ENCODE measurements at places on chromosomes 5 and 9.
A peak's percentile ranks its signal among the peaks of the same experiment; 100 is the strongest.

DNA sequence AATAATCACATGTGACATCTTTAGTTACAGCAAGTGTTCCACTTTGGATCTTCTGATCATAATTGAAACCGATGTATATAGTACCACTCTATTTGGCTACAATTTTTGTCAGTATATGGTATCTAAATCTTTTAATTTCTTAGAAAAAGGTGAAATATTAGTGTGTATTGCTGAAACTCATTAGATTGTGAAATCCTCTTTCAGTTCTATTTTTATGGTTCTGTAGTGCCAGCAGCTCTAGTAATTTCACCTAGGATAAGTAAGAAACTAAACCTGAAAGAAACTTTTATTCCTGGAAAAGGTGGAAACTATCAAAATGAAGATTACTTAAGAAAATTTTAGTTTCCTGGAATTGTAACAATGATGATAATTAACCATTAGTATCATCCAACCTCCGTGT, 370.9 kb downstream of the NNT start:
- no peak for DNase-seq

GRCh38 chr5:145800181-145800580, 35.0 kb downstream of the PRELID2 start:
- DNase-seq: no peak

GRCh38 chr9:96413302-96414221, 4.6 kb downstream of the ZNF367 start:
- DNase-seq: no peak

- DNase-seq: peak; percentile 7
Measured at GRCh38 chr9:75880618-75881017, 9.9 kb upstream of the PCSK5 start.

- peak; percentile 58 for DNase-seq
Measured at GRCh38 chr5:103232393-103232999, 26.1 kb upstream of the MACIR start.

DNA sequence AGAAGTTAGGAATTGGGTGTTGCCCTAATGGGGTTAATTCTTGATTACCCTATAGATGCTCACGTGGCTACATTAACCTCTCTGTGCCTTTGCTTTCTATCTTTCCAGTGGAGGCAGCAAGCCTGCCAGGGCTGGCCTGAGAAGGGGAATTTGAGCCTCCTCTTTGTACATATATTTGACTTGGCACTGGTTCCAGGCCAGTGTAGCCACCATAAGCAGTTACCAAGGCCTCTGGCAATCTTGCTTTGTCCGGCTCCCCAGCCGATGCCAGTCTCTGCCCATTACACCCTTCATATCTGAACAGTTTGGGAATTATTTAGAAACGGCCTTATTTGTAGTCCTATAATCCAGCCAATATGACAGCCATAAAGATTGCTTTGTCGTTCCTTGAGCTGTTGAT, 58.6 kb upstream of the PPARGC1B start:
- no peak for DNase-seq

DNA sequence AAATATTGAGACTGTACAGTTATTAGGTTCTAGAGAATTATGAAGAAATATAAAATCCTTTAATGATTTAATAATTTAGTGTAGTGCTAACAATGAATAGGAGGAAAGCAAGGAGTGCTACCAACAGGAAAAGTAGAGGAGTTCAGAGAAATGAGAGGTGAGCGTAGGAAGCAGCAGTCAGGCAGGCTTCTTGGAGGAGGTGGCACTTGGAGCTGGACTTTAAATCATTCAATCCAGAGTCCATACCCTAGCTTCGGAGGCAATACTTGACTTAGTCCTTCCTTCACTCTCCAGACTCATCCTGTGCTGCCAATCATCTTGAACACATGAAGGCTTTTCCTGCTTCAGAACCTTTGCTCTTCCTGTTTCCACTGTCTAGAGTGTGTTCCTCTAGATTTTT, 254.3 kb downstream of the GRIA1 start:
- DNase-seq: no peak

GRCh38 chr5:91132550-91132949, 250.6 kb downstream of the ARRDC3 start:
- no peak for DNase-seq

- DNase-seq: peak; percentile 52
Measured at GRCh38 chr5:16593013-16593412, 23.8 kb downstream of the RETREG1 start.

GRCh38 chr5:109411627-109412026, 1.9 kb upstream of the PJA2 start:
- peak; percentile 96 for DNase-seq

GRCh38 chr5:157640406-157641066, 11.7 kb downstream of the SOX30 start:
- DNase-seq: no peak

DNA sequence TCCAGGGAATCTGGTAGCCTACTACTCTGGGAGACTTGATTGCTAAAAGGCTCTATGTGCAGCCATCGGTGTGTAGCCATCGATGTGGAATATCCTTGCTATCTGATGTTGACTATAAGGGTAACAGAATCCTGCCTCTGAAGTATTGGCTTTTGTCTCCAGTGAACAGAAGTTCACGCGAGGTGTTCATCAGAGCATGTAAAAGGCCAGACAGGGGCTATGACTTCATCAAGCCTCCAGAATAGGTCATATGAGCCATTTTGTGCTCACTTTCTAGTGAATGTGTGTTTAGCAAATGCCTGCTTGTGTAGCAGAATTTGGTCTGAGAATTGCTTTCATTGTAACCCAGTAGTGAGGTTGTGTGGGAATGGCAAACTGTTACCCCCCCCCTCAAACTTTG, 66.8 kb upstream of the RAD23B start:
- no peak for DNase-seq

All from iris pigment epithelial cell (primary cell).